ENCODE measurements at places on chromosomes 5 and 9.

DNA sequence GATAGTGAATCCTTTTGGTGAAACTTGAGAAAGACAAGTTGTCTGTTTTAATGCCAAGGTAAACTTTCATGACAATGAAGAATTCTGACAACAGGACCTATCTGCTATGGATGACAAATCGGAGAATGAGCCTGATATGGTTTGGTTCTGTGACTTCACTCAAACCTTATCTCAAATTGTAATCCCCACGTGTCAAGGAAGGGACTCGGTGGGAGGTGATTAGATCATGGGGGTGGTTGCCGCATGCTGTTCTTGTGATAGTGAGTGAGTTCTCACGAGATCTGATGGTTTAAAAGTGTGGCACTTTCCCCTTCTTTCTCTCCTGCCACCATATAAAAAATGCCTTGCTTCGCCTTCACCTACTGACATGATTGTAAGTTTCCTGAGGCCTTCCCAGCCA lies 1964.1 kb upstream of the CDH9 start:
- H3K36me3 ChIP-seq, result no peaks in the 10 kb centered on the region
- H3K4me3 ChIP-seq, result no peak overlapping the region
- no peak overlapping the region for H3K27ac ChIP-seq
- H3K4me1 ChIP-seq, result no peaks in the 10 kb centered on the region
- DNase-seq, result no peak
- H3K27me3 ChIP-seq, result no peaks in the 10 kb centered on the region

- no peak for DNase-seq
- no peaks in the 10 kb centered on the region for H3K4me1 ChIP-seq
- H3K36me3 ChIP-seq, result no peaks in the 10 kb centered on the region
- H3K27ac ChIP-seq, result no peak overlapping the region
- H3K27me3 ChIP-seq, result no peaks in the 10 kb centered on the region
- H3K4me3 ChIP-seq, result no peak overlapping the region
Measured at GRCh38 chr5:38167562-38167996, 90.8 kb upstream of the EGFLAM start.

GRCh38 chr9:21559402-21560280 lies 77.5 kb upstream of the IFNE start:
- H3K4me3 ChIP-seq, result peak overlapping the region; percentile 41
- DNase-seq, result peak; percentile 67
- H3K27ac ChIP-seq, result peak overlapping the region; percentile 66
- H3K4me1 ChIP-seq, result peaks cover 11% of the 10 kb centered on the region

GRCh38 chr5:146079695-146080373 lies 25.5 kb downstream of the PLAC8L1 start:
- H3K36me3 ChIP-seq, result no peaks in the 10 kb centered on the region
- DNase-seq, result no peak
- H3K27ac ChIP-seq, result no peak overlapping the region
- no peak overlapping the region for H3K4me3 ChIP-seq
- no peaks in the 10 kb centered on the region for H3K27me3 ChIP-seq

- no peak overlapping the region for H3K4me3 ChIP-seq
- no peaks in the 10 kb centered on the region for H3K4me1 ChIP-seq
- no peaks in the 10 kb centered on the region for H3K27me3 ChIP-seq
- no peaks in the 10 kb centered on the region for H3K36me3 ChIP-seq
- no peak overlapping the region for H3K27ac ChIP-seq
Measured at GRCh38 chr9:75639971-75640610, 250.4 kb upstream of the PCSK5 start.

DNA sequence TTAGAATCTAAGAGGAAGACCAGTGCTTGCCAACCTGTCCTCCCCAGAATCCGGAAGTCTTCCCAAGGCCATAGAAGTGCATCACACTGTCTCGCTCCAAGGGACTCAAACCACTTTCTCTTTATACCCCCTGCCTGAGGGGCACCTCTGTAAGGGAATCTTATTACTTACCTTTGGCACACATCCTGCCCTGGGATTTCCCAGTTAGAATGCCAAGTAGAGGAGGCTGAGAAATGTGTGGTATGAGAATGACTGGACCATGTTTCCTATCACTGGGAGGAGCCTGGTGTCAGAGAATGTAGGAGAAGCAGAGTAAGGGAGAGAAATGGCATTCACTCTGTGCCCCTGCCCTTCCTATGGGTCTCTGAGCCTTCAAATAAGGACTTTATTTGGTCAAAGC lies 85.8 kb downstream of the AOPEP start:
- no peak for DNase-seq
- H3K4me3 ChIP-seq, result no peak overlapping the region
- H3K36me3 ChIP-seq, result no peaks in the 10 kb centered on the region
- H3K27ac ChIP-seq, result peak overlapping the region; percentile 44

DNA sequence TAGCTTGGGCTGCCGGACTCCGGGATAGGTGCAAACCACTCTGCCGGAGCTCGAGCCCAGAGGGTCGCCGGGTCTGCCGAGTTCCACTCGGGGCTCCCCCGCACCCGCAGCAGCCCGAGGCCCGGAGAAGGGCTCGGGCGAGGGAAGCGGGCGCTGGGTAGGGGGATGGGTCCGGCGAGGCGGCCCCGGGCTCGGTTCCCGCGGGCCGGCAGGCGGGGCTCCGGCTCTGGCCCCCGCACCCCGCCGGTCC lies 507 bp downstream of the RICTOR start:
- peak overlapping the region; percentile 99 for H3K27ac ChIP-seq
- peak overlapping the region; percentile 95 for H3K4me3 ChIP-seq

DNA sequence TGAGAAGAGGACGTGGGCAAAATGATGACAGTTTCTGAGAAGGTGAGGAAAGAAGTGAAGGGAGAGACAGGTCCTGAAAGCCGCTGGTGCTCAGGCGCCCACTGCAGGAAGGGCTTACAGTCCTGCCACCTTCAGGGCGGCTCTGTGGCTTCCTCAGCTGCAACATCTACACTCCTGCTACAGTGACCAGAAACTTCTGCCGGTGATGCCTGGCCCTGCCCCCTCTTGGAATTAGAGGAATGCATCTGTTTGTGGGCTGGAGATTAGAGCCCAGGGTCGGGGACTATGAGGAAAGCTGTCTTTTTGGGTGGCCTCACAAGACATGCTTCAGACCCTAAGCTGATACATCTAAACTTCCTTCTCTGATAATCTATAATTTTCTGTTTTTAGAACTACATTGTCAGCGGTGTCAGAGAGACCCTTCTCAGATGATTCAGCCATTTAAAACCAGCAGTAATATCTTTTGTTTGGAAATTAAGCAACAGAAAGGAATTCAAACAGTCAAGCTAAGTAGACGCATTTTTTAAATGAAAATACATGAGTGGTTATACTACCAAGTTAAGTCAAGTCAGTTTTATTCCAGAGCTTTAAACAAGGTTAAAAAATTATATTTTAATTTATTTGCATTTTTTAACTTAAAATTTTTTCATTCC lies 30.4 kb downstream of the PRDM6 start:
- H3K4me3 ChIP-seq, result no peak overlapping the region
- no peaks in the 10 kb centered on the region for H3K4me1 ChIP-seq
- no peaks in the 10 kb centered on the region for H3K36me3 ChIP-seq
- DNase-seq, result peak; percentile 35
- H3K27ac ChIP-seq, result no peak overlapping the region

DNA sequence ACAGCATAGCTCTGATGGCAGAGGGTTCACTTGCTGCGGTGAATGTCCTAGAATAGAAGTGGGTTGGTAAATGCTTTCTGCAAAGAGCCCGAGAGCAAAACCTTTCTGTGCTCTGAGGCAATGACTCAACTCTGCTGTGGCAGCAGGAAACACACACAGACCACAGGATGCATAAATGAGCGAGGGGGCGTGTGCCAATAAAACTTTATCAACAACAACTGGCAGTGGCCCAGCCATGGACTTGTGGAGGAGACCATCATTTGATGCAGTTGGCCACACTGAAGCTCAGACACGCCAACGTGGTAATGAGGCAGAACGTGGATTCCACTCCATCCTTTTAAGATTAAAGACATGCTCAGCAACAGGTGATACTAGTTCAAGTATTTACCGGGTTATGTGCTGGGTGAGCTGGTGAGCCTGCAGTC lies 6.8 kb downstream of the MRPL36 start:
- no peaks in the 10 kb centered on the region for H3K27me3 ChIP-seq
- H3K27ac ChIP-seq, result no peak overlapping the region
- DNase-seq, result no peak

DNA sequence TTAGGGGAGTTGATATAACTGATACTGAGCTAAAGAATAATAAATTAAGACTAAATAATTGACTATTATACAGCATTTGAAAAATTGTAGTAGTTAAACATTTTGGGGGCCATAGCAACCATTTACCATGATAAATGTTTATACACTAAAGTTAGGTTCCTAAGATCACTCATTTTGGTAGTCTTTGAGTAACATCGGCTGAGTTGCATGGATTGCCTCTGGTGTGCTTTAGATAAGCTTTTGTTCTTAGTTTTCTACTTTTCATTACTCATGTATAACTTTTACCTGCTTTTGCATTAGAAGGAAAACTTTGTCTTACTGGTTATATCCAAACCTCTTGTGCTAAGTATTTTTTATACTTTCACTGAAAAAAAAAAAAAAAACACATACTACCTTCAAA lies 101.2 kb downstream of the SLC44A1 start:
- no peak overlapping the region for H3K27ac ChIP-seq
- DNase-seq, result no peak

DNA sequence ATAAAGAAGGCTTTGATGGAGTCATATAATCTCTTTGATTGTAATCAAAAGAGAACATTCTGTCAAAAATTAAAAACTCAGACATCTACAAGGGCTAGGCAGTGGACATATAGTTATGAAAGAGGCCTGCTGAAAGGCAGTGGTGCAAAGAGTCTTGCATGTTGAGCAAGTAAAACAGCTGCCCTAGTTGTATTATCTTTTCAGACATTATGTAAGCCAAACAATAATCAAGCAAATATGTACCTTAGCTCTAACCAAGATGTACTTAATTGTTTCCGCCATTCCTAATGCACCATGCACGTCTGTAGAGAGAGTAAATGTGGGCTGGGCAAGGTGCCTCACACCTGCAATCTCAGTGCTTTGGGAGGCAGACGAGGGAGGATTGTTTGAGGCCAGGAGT lies 14.3 kb downstream of the GAPT start:
- H3K27me3 ChIP-seq, result no peaks in the 10 kb centered on the region
- no peak for DNase-seq
- no peak overlapping the region for H3K4me3 ChIP-seq
- no peaks in the 10 kb centered on the region for H3K4me1 ChIP-seq

DNA sequence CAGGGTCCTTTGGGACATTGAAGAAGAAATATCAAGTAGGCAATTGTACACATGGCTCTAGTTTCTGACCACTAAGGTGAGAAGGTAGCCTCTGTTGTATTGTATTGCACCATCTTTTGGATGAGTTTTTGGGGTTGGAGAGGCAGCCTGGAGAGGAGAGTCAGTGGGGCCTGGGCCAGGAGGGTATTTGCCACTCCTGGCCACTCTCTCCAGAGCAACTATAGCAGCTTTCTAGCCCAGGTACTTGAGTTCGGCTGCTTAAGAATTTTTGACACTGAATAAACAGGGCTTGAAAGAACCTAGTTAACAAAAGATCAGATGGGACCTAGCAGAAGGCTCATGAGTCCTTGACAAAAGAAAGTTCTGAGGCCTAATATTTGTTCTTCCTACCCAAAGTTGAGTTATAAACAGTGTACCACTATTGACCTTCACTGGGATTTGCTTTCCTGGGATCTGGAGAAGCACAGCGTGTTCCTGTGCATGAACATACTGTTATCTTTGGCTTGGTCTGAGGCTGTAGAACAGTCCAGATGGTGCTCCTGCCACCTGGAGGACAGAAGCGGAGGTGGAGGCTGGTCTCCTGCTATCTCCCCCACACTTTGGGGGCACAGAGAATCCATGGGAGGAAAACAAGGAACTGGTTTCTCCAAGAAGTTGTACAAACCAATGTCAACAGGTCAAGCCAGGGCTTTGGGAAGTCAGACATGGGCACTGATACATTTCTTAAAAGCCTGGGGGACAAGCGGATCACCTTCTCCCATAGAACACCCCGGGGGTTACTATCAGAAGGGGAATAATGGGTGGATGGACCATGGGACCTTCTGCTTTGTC lies 110.4 kb upstream of the LIFR start:
- H3K4me3 ChIP-seq, result no peak overlapping the region
- peak; percentile 82 for DNase-seq
- H3K27me3 ChIP-seq, result no peaks in the 10 kb centered on the region
- peak overlapping the region; percentile 18 for H3K27ac ChIP-seq
- peaks cover 43% of the 10 kb centered on the region for H3K4me1 ChIP-seq

- no peak for DNase-seq
- H3K27me3 ChIP-seq, result no peaks in the 10 kb centered on the region
- no peak overlapping the region for H3K4me3 ChIP-seq
- no peak overlapping the region for H3K27ac ChIP-seq
- H3K4me1 ChIP-seq, result peaks cover 11% of the 10 kb centered on the region
Measured at GRCh38 chr9:18478501-18479361, 4.8 kb downstream of the ADAMTSL1 start.

GRCh38 chr5:66986534-66986933 lies 210.1 kb downstream of the CD180 start:
- no peaks in the 10 kb centered on the region for H3K4me1 ChIP-seq
- H3K36me3 ChIP-seq, result no peaks in the 10 kb centered on the region
- H3K27me3 ChIP-seq, result no peaks in the 10 kb centered on the region
- no peak overlapping the region for H3K27ac ChIP-seq
- DNase-seq, result no peak

Measured in body of pancreas (tissue), 4 donors.